Progenitor cell of endocrine pancreas (in vitro differentiated cells): ENCODE measurements at places on chromosomes 7 and 10. TPM values are rescaled to one million over a fixed set of nuclear protein-coding genes. Genes with fewer than 3 reads are reported as not detected.

- DNase-seq: no peak
These were observed 415.5 kb upstream of the SORCS1 start for GRCh38 chr10:107579970-107580369.

GRCh38 chr10:113175176-113175575 is 225.1 kb downstream of the TCF7L2 start:
- no peak for DNase-seq

The ELAPOR2 gene
- total RNA-seq: 59.4 and 62.8 TPM in 2 replicates

DNA sequence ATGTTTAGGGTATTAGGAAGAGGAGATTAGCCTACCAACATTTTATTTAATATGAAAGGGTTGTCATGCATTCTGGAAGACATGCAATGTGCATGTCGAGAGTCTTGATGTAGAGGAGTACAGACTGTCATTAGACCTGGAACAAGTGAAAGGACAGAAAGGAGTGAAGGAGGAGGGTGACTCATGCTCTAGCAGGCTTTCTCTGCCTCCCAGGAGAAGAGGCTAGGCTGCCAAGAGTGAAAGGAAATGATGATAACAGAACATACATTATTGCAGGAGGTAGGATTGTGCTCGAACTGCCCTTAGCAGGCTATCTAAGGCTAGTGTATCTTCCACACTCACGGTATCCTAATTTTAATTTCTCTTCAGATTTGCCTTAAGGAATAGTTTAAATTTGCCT is 228.8 kb downstream of the EXOC4 start:
- no peak for DNase-seq

The ZNF736 gene
- total RNA-seq: not detected in 2 replicates

DNA sequence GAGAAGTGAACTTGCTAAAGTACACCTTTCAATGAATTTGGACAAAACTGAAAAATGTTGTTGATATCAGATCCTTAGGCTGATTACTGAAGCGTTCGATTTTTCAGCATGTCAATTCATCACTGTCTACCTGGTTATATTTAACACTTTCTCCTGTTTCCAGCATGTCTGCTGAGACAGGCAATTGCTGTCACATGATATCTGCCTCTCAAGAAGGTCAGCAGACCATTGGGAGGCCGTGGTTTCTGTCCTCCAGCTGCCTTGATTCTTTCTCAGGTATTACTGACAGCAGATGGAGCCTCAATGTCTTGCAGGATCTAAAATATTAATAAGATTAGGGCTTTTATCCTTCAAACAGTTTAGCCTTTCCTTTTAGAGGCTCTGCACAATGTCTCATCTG is 127.5 kb downstream of the SNX10 start:
- DNase-seq: no peak
